ENCODE measurements at places on chromosomes 7 and 10.

DNA sequence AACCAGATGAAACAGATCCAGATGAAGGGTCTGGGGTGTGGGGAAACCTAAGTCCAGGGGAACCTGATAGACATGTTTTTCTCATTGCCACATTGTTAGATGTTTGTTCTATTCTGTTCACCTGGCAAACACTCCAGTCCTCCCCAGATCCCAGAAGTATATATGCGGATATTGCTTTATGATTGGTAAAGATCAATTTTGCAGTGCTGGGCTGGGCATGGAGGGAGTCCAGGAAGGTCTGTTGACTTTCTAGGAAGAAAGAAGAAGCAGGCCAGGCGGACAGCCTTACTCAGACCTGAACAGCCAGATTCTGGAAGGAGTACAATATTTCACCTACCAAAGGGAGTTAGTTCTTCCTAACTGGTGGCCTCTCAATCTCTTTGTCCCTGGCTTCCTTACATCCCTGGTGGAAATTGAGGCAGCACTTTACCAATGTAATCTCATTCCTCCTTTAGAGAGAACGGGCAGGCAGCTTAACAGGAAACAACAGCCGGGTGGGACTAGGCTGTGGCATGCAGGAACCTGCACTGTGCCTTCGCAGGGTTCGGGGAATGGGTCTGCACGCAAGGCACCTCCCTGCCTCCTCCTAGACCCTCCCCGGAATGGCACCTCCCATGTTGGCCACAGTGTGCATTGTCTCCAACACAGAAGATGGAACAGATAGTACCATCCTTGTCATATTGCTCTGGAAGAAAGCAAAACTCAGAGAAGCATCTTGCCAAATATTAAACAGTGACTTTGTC is 930 bp downstream of the GIMAP6 start:
- no peak for DNase-seq

DNA sequence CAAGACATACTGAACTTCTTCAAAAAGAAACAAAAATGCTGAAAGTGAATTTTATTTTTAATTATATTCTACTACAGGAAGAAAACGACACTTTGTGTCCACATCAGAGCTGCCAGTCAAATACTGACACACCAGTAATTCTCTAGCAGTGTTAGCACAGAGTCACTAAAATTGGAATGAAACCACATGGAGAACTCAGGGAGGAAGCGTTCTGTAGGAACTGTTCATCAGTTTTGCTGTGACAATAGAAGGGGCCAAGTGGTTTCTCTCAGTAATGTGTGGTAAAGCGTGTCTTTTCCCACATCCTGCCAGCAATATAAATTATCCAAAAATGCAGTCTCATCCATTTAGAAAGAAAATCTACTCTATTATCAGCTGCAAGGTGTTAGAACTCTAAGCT is 683.3 kb downstream of the GRM8 start:
- no peak for DNase-seq

DNA sequence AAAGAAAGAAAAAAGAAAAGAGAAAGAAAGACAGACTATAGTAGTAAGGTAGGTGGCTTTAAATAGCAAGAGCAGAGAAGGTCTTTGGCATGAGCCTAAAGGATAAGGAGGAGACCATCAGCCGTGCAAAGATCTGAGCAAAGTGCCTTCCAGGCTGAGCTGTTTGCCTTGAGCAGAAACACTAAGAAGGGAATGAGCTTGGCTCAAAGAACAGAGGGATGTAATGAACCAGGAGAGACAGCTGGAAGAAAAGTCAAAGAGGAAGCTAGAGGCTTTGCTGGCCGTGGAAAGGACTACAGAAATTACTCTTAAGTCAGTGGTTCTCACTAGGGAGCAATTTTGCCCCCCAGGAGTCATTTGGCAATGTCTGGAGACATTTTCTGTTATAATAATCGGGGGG is 228.6 kb downstream of the FGFR2 start:
- DNase-seq: no peak

DNA sequence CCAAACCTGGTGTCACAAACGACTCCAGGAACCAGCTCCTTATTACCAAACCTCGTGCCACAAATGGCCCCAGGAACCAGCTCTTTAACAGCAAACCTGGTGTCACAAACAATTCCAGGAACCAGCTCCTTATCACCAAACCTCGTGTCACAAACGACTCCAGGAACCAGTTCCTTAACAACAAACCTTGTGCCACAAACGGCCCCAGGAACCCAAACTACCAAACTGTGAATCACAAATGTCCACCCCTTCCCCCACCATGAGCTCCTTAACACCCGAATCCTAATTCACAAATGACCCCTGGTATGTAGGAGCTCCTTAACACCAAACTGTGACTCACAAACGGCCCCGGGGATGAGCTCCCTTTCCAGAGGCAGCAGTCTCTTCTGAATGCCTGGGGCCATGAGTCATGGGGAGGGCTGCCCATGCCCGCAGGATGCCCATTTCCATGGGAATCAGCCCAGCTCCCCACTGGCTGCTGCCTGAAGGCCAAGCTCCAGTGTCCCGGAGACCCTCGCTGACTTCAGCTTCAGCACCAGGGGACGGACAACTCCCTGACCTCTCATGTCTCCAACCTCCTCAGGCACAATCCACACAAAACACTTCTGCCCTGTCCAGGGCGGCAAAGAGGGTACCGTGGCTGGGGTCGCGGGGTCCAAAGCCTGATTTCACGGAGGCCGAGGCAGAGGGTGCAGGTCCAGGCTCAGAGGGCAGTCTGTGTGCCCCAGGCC is 213.1 kb downstream of the ELFN1 start:
- peak; percentile 36 for DNase-seq

GRCh38 chr10:24721229-24722106 is 2.2 kb downstream of the ARHGAP21 start:
- DNase-seq: no peak

- no peak for DNase-seq
These were observed 43.2 kb downstream of the BTRC start for GRCh38 chr10:101397140-101397539.

GRCh38 chr7:8111282-8111960 is 142.8 kb downstream of the GLCCI1 start:
- no peak for DNase-seq

GRCh38 chr10:82980321-82980720 is 1105.3 kb downstream of the NRG3 start:
- DNase-seq: no peak

DNA sequence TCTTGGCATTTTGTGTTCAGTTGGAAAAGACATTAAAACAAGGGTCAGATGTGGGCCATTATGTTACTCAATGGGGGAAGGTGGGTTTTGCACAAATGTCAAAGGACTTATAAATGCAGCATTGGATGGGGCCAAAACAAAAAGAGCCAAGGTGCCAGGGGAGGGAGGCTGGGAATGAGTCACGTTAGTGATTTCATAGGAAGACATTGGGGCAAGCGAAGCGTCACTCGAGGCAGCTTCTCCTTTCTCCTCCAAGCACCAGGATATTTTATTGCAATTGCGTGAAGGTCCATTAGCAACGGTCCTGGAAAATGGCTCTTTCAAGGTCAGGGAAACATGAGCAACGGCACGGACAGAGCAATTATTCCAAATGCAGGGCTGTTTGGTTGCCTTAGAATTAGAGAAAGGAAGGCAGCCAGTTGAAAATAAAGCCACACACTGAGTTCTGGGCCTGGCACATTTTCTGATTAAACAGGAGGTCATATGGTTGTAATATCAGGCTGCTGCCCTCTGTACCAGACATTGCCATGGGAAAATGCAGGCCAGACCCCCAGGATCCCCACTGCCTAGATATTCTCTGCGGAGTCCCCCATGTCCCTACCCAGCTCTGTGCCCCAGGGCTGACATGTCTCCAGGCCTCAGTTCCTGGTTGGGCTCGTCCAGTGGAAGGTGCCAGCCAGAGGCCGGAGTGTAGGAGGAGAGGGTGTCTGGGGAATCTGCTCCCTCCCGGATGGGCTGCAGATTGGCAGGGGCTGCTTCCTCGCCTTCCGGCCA is 63.3 kb upstream of the NANOS1 start:
- DNase-seq: no peak

GRCh38 chr7:106112118-106112971 is at the start of gene SYPL1:
Gene SYPL1 (minus strand): TSS chr7:106112312. CDS start chr7:106112208, 104 bp downstream.
- peak; percentile 66 for DNase-seq

DNA sequence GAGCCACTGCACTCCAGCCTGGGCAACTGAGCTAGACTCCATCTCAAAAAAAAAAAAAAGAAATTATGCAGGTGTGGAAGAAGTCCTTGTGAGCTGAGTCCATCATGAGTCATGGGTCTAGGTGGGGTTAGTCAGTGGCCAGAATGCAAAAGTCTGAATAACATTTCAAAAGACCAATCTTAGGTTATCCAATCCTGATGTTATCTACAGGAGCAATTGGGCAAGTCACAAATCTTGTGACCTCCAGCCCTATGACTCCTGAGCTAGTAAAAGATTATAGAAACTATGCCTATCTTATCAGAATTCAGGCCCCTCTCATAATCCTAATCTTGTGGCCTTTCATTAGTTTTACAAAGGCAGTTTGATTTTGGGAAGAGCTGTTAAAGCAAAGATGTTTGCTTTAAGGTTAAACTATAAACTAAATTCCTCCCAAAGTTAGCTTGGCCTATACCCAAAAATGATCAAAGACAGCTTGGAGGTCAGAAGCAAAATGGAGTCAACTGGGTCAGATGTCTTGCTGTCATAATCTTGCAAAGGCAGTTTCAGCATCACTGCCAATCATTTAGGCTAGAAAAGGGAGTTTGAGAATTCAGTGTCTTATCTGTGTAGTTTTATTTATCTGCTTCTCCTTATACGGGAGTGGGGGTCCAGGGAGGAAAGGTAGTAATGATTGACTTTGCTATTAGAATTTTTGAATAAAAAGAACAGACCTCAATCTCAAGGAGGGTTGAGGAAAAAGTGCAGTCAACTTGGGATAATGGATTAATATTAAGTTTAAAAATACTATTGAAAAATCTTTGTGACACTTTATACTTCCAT is 71.2 kb upstream of the TRIM24 start:
- no peak for DNase-seq

DNA sequence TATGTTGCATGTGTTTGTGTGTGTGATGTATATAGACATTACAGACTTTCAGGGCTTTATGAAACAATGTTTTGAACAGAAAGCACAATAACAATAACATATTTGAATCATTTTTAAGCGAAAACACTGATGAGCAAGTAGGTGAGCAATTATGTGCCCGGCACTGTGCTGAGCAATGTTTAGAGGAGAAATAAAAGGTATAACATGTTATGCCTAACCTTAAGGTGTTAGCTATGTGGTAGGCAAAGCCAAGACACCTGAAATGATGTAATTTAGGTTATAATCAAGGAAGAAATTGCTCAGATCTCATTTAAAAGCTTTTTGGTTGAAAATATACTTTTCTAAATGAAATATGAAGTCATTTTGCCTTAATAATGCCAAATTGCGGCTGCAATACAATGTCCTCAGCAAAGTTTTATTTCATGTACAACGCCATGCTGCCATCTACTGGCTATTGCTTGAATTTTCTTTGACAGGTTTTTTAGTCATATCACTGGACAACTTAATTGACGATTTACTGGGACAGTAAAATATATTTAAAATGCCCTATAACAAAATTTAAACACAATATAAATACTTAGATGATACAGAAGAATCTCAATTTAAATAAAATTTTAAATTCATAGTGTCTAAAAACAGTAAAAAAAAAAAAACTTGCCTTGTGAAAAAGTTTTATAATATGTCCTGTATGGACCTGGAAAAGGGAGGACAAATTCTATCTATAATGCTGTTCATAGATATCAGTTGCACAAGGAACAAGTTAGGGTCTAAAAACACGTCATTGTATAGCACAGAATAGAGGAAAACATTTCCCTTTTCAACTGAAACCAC is 131.1 kb upstream of the CDK1 start:
- no peak for DNase-seq

DNA sequence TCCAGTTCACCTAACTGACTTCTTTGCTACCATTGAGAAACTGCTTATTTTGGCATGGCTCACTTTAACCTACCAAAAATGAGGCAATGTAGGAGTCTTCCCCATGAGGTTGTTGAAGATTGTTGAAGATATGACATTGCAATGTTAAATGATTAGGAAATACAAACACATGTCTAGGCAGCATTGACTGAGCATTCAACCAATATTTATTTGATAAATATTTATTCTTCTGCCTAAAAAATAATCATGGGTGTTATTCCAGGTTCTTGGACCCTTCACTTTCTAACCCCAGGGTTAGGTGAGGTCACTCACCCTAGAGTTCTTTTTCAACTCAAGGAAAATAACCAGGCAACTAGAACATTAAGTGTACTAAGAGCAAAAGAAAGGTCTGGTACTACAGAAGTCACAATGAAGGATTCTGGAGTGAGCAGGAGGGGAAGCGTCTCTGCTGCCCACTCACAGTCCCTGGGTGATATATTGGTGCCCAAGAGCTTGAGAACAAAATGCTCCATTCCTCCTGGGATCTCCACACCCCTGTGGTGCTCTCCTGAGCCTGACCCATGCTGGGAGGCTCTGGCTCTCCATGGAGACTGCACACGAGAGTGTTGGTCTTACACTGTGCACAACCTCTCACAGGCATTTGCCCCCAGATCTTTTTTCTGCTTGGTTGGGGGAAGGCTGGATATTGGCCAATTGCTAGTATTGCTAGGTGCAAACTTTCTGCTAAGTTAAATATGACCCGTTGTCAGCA is 123.4 kb downstream of the SPAG6 start:
- no peak for DNase-seq

GRCh38 chr7:110358028-110358427 is 732.9 kb upstream of the LRRN3 start:
- DNase-seq: peak; percentile 22

DNA sequence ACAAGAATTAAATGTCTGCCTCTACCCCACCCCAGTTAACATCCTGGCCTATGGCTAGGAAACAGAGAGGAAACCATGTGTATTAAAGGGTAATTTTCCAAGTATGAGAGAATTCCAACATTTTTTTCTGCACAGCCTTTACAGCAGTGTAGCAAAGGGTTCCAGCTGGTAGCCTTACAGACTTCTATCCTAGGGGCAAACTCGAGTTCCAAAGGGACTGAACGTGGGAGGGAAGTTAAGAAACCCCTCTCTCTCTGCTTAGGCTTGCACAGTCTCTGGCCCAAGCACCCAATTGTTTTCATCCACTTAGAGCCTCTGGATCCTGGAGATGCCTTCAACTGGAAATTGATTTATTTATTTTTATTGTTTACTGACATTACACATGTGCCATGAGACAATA is 60.3 kb downstream of the SLC16A12 start:
- no peak for DNase-seq

GRCh38 chr10:98519841-98520240 is 73.1 kb upstream of the HPS1 start:
- no peak for DNase-seq

- no peak for DNase-seq
These were observed 12.8 kb downstream of the PRXL2A start for GRCh38 chr10:80421050-80421706.

DNA sequence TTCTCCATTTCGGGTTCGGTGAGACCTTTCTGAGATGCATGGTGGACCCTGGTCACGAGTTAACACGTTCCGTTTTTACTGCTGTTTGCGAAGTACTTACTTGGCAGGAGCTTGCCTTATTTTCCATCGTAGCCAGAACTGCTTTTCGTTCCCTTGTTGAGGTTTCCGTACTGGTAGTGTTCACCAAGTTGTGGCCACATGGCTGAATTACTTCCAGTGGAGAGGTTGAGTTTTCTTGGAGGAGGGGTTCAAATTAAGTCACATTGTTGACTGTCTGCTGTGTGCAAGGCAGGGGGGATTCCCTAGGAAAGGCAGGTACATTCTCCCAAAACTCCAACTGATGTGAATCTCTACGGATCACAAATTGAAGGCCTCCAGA is 4.0 kb downstream of the MXI1 start:
- no peak for DNase-seq

GRCh38 chr7:106053109-106053508 is 59.0 kb downstream of the SYPL1 start:
- no peak for DNase-seq

- DNase-seq: peak; percentile 48
These were observed 7.7 kb upstream of the GSTO1 start for GRCh38 chr10:104246976-104247375.

Measured in epithelial cell of prostate (primary cell).